ENCODE measurements at places on chromosomes 13 and 19.

GRCh38 chr13:89803839-89804238 lies 1543.6 kb upstream of the MIR17HG start:
- no peak overlapping the region for H3K27ac ChIP-seq
- no peaks in the 10 kb centered on the region for H3K36me3 ChIP-seq
- DNase-seq, result no peak

DNA sequence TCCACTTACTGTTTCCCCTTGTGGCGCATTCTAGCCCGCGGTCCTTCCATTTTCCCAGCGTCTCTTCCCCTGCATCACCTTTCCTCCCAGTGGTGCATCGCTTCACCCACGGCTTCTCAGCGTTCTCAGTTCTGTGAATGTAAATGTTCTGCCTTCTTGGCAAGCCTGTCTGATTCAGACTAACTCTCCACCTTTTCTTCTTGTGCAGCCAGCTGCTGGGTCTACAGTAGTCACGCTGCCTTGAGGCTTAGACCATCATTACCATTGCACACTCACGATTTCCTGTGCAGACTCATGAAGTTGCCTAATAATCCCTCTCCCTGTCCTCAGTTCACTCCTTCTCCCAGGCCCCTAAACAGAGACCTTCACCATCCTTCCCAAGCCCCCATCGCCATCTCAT lies 75.0 kb downstream of the DHRS12 start:
- no peaks in the 10 kb centered on the region for H3K27me3 ChIP-seq
- H3K27ac ChIP-seq, result no peak overlapping the region
- DNase-seq, result no peak
- no peak overlapping the region for H3K4me3 ChIP-seq
- H3K36me3 ChIP-seq, result peaks cover 10% of the 10 kb centered on the region

- no peak for DNase-seq
- H3K27me3 ChIP-seq, result peaks cover 9% of the 10 kb centered on the region
- H3K27ac ChIP-seq, result no peak overlapping the region
- H3K4me3 ChIP-seq, result no peak overlapping the region
- peaks cover 16% of the 10 kb centered on the region for H3K4me1 ChIP-seq
Observed at GRCh38 chr19:45781214-45782161, 802 bp downstream of the DMPK start.

DNA sequence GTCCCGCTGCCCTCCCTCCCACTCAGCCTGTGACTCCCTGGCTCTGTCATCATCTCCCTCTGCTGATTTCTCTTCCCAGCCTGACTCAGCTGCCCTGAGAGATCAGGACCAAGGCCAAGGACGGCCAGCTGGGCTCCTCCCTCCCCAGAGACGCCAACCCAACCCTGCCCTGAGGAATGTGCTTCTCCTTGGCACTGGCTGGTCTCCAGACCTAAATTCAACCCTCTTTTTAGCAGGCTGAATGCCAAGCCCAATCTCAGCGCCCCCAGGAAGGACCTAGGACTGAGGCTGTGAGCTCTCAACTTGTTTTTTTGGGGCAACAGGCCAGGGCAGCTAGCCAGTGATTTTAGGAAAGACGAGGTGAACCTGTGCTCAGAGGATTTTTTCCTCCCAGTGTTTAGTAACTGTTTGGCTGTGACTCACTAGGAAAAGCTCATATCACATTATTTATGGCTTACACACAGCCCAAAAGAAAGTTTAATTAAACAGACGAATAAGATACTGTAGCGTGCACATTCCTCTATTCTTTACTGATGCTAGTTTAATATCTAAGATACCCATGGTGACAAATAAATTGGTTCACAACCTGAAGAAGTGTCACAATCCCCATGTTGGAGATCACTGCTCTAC lies 7.4 kb upstream of the IGFL1 start:
- no peaks in the 10 kb centered on the region for H3K4me1 ChIP-seq
- peaks cover 29% of the 10 kb centered on the region for H3K27me3 ChIP-seq
- no peaks in the 10 kb centered on the region for H3K36me3 ChIP-seq
- DNase-seq, result no peak
- no peak overlapping the region for H3K27ac ChIP-seq
- no peak overlapping the region for H3K4me3 ChIP-seq

DNA sequence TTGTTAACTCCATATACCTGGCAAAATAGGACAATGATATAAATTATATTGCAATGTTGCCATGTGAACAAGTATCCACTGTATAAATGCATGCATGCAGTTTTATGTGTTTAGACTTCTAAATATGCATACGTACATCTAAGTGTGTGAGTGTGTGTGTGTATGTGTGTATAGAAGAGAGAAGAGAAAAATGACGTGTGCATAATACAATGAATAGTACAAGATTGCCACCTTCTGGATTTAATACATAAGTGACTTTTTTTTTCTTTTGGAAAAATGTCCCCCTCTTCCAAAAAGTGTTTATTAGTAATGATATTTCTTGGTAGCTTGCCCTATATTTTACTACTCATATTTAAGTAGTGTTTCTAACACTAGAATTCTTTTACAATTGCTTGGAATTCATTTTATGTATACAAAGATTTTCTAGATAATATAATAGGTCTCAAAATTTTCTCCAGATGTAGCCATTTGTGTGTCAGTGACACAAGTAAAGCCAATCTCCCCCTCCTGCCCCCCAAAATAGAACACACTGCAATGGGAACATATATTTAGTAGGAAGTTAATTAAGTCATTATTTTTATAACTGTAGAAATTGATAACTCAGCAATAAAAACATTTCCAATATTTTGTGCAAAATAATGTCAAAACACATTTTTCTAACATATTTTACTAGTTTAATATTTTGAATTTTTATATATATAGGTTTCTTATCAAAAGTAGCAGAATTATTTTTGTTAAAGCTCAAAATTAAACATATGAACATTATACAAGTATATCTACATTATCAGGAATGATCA lies 783.3 kb upstream of the ATXN8OS start:
- H3K27me3 ChIP-seq, result no peaks in the 10 kb centered on the region
- H3K4me3 ChIP-seq, result no peak overlapping the region
- H3K4me1 ChIP-seq, result no peaks in the 10 kb centered on the region

GRCh38 chr19:12205296-12205695 lies 42.4 kb downstream of the ZNF136 start:
- H3K27me3 ChIP-seq, result no peaks in the 10 kb centered on the region
- no peak overlapping the region for H3K4me3 ChIP-seq
- H3K27ac ChIP-seq, result no peak overlapping the region
- no peak for DNase-seq

Measured in activated CD4-positive, alpha-beta T cell treated with anti-CD3 and anti-CD28 coated beads for 36 hours (primary cell).